Renal pelvis (tissue), 12 donors: ENCODE measurements at places on chromosomes 6 and 20. TPM values are rescaled to one million over a fixed set of nuclear protein-coding genes. Genes with fewer than 3 reads are reported as not detected.

NRSN2 gene
- polyA plus RNA-seq = 57.5 TPM

GRCh38 chr20:63941282-63942081 is 14.7 kb downstream of the UCKL1 start:
- no peak for DNase-seq

DNA sequence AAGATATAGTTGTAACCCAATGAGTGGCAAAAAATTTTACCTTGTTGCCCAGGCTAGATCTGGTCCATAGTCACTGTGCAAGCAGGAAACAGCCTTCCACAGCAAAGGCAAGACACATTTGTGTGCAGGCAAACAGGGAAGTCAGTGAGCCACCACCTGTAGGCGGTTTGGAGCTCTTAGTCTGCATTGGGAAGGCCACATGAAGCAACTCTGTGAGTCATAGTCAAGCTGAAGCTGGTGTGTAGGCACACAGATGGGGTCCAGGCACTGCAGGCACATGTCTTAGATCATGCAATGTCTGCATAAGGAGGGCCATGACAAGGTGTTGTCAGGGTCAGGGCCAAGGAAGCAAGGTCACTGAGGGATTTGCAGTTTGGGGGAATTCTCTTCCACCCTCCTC is 543.2 kb upstream of the EPHA7 start:
- DNase-seq = no peak

CST4 gene
- polyA plus RNA-seq = not detected

DNA sequence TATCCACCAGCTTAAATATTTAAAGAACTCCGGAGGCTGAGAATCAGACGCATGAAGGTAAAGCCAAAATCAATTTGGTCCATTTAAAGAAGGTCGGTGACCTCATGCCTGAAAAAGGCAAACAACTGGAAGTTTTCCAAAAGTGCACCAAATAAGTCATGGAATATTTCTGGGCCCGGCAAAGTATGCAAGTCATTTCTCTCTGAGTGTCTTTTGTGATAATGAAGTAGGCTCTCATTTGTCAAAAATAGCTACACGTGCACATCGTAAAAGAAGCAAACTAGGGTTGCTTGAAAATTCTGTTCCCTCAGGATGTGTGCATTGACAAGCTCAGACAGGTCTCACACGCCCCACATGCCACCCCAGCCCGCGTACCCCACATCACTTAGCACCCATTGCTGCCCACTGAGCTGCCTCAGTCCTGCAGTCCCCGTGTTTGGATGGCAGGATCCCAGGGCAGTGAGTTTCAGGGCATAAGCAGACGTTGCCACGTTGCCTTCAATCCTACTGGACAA is 20.5 kb upstream of the PYGB start:
- DNase-seq = no peak

DNA sequence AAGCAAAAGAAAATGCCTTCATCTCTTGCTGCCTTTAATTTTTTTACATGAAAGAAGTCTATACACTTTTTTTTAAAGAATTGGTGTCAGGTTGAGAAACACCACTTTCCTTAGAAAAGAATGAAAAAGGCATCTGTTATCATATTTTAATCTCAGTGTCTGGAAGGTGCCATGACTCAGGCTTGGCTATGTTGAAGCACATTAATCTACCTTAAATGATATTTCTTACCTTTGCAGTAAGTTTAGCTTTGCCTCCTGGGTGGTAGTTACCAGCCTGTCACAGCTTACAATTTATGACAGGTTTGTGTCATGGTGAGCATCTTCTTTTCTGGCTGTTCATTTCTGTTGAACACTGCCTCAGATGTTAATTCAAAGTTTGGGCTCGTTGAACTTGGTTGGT is 95.3 kb downstream of the RTN4IP1 start:
- DNase-seq = no peak

GRCh38 chr6:169843110-169843509 is 91.7 kb downstream of the ERMARD start:
- no peak for DNase-seq

DNA sequence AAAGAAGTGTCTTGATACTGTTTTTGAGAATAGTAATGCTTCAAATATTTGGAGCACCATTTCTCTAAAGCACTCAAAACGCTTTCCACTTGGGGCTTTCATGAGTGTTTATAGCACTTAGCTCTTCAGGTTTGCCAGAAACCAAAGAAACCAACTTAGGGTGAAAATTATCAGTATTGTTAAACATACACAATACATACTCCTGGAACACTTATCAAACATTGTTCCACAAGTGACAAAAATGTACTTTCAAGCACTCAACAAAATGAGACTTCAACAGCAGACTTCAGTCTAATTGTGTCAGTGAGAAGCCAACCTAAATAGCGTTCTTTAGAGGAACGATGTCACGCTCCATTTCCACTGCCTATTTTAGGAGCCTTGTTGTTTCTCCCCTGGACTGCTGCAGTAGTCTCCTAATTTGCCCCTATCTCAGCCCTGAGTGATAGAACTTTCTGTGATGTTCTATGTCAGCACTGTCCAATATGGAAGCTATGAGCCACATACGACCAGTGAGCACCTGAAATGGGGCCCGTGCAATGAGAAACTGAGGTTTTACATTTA is 461.3 kb downstream of the KIF16B start:
- no peak for DNase-seq

GRCh38 chr6:12955956-12956355 is 239.4 kb downstream of the PHACTR1 start:
- no peak for DNase-seq

SAMD5 gene
- polyA plus RNA-seq = 11.2 TPM

GRCh38 chr6:99603421-99604165 is 3.0 kb upstream of the PRDM13 start:
- DNase-seq = no peak

RBPJL gene
- not detected for polyA plus RNA-seq

GRCh38 chr20:17845701-17846475 is 122.7 kb downstream of the SNX5 start:
- no peak for DNase-seq

DNA sequence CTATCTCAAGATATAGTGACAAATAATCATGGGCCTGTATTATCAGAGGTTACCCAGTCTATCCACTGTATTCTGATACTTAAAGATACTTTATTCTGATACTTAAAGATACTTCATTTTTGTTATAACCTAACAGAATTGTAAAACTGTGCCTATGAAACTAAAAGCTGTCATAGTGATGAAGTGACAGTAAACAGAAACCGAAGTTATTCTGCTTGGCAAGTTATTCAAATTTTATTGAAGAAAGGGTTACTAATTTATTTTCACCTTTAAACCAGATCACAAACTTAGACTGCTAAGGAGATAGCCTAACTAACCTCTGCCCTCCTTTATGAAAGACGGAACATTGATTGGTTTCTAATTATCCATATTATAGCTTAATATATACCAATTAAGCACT is 604.6 kb upstream of the IMPG1 start:
- DNase-seq = no peak

DNA sequence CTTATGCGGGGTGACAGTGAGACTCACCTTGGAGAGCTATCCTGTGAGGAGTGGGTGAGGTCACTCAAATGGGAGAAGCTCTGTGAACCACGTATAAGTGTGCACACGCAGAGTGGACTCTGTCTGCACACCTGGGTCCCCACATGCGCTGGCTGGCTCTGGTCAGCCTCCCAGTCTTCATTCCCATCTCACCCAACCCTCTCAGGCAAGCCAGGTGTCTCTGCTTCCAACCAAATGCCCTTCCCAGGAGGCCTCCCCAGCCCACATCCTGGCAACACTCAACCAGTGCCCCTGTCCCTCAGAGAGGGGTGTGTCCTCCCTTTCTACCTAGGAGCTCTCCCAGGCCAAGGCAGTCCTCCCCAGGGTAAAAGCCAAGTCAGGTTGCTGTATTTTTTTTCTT is 8.0 kb upstream of the PI16 start:
- no peak for DNase-seq

RTEL1 gene
- polyA plus RNA-seq = 17.6 TPM

DNA sequence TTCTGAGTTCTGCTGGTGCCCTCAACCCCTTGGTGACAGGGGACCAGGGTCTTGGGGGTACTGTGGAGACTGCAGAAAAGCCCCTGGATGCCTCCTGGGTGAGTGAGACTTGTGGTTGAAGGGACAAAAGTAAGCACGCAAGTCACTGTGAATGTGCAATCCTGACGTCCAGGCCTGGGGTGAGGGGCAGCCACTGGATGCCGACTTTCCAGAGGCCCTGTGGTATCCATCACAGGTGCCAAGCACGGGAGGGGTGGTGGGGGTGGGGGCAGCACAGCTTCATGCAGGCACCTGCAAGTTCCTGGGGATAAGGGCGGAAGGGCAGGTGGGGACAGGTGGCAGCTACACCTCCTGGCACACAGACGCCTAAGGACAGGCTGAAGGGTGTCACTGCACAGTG is 20.1 kb upstream of the UBE2V1 start:
- no peak for DNase-seq

DNA sequence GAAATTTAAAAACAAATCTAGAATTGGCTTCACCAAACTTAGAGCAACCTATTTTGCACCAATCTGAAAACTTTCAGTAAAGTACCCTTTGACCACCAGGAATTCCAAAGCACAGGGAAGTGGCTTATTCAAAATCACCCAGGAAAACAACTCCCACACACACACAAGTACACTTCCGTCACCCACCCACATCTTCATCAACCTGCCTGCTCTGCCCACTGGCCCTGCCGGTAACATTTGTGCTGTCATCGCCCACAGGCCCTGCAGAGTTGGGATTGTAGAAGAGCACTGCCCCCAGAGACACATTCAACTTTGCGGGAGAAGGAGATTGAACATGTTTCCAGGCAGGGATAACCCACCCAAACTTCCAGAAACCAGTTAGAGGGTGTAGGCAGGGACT is 19.3 kb upstream of the SCML4 start:
- no peak for DNase-seq

- DNase-seq = no peak
Observed at GRCh38 chr20:24027229-24027628, 38.6 kb upstream of the GGTLC1 start.

OR2J2 gene
- polyA plus RNA-seq = not detected

- no peak for DNase-seq
Observed at GRCh38 chr20:8972963-8973705, 95.8 kb upstream of the PLCB4 start.

DNA sequence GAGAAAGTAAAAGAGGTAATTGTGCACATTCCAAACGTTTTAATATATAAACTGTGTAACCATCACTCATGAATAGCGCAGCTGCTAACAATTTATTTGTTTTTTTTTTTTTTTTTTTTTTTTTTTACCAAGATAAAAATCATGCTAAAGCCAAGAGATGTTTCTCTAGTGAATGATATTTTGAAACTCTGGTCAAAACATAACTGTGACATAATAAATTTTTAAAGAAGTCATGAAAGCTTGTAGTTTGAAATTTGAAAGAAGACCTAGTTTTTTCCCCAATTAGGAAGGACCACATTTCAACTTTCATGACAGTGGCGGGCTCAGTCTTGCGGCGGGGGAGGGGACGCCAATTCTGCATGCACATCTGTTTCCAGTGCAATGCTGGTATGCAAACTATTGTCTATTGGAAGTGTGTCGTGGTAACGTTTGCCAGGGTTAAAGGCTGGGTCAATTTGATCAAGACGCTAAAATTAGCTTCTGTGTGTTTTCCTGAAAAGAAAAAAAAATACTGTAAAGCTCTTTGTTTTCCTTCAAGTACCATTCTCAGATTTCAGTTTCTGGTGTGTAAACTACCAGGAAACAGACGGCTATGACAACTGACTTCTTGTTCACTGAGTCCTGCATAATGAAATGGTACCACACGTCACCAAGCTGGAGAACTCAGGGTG is 211.9 kb downstream of the FOXC1 start:
- no peak for DNase-seq

- peak; percentile 66 for DNase-seq
Observed at GRCh38 chr6:142945446-142946180, 637 bp upstream of the HIVEP2 start.

GRCh38 chr6:1445650-1446330 is 56.4 kb downstream of the FOXF2 start:
- peak; percentile 16 for DNase-seq

DLK2 gene
- polyA plus RNA-seq = 1.6 TPM

- DNase-seq = no peak
Observed at GRCh38 chr20:55567826-55568225, 437.5 kb downstream of the CBLN4 start.

DNA sequence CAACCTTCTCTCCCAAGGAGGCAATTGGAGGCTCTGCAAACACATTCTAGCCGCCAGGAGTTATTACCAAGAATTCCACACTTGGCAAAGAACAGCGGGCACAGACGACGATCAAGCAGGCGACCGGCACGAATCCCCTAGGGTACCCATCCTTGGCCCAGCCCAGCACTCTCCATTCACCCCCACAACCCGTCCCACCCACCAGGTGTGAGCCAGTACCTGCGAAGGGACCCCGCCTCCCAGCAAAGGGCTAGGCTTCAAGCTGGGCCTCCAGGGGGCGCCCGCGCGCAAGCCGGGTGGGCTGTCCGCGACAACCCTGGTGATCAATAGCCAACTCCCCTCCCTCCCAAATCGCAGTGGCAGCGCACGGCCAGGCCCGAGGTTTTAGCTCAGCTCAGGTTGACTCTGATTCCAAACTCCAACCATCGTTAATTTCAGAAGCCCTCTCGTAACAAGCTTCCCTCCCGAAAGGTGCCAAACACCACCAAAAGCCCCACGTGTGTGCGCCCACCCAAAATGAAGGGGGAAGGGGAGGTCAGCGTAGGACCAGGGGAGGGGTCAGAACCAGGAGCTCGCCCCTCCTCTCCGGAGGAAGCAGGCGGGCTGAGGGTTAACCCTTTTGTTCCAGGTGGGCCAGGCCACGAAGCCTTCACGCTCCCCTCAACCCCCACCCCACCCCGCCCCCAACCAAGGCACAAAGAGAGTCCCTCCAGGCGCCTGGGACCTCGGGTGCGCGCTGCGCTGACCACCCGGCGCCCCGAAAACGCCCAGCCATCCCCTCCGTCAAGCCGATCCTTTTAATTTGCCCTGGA is 2.1 kb downstream of the SALL4 start:
- peak; percentile 77 for DNase-seq

OXT gene
- polyA plus RNA-seq = 0.83 TPM

AIF1 gene
- polyA plus RNA-seq = 74.7 TPM

TINAG gene
- 29.8 TPM for polyA plus RNA-seq

ZC2HC1B gene
- polyA plus RNA-seq = not detected

CAP2 gene
- polyA plus RNA-seq = 12.6 TPM

GRCh38 chr20:63980317-63980805 is 571 bp upstream of the PRPF6 start:
- no peak for DNase-seq

GRCh38 chr6:107819217-107819616 is 4.9 kb downstream of the SCML4 start:
- no peak for DNase-seq

DNA sequence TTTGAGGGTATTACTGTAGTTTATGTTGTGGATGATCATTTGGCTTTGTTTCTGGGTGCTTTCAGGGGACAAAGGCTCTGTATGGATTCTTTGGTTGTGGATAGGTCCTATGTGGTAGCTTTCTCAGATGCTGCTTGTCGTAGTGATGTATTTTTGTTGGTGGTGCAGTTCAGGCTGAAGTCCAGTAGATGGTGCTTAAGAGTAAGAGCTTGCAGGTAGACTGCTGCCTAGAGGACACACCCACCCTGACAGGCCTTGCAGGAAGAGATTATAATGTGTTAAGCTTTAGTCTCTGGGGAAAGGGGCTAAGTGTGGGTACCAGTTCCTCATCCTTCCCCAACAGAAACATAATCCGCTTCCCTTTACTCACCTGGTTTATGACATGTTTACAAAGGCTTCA is 62.6 kb upstream of the ADGRB3 start:
- peak; percentile 5 for DNase-seq

DYNLT2 gene
- polyA plus RNA-seq = 9.7 TPM

BFSP1 gene
- polyA plus RNA-seq = 3.3 TPM
